ENCODE measurements at places on chromosomes 3 and 15.

DNA sequence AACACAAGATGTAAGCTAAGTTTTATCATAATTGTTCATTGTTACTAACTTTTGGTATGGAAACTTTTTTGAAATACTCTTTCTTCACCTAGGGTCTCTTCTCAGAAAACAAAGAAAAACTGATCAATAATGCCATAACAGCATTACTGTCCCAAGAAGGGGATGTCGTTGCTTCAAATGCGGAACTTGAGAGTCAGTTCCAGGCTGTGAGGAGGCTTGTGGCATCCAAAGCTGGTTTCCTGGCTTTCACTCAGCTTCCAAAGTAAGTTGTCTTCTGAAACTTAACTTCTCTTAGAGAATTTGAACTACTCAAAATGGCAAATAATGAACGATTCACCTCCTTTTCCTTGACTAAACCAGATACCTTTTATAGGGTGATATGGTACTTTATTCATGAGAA is 39.3 kb downstream of the DNAJC13 start:
- no peak for DNase-seq

- no peak for DNase-seq
Measured at GRCh38 chr15:99187936-99188335, 61.4 kb downstream of the TTC23 start.

- DNase-seq = no peak
Measured at GRCh38 chr15:52496776-52497470, 31.8 kb downstream of the MYO5A start.

GRCh38 chr3:58421004-58421403 is 12.6 kb downstream of the PDHB start:
- DNase-seq = no peak

DNA sequence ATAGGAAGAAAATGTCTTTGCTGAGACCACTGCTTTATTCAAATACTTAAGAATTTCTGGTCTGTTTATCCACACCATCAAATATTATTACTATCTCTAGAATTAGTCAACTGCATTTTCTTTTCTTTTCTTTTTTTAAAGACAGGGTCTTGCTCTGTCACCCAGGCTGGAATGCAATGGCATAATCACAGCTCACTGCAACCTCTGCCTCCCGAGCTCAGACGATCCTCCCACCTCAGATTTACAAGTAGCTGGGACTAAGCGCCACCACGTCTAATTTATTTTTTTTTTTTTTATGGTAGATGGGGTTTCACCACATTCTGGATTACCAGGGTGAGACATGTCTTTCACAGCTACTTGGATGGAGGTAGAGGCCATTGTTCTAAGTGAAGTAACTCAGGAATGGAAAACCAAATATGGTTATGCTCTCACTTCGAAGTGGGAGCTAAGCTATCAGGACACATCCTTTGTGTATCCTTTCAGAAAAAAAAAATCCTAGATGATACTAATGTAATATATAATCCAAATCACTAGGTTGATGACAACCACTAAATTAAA is 52.8 kb downstream of the STAG1 start:
- no peak for DNase-seq

DNA sequence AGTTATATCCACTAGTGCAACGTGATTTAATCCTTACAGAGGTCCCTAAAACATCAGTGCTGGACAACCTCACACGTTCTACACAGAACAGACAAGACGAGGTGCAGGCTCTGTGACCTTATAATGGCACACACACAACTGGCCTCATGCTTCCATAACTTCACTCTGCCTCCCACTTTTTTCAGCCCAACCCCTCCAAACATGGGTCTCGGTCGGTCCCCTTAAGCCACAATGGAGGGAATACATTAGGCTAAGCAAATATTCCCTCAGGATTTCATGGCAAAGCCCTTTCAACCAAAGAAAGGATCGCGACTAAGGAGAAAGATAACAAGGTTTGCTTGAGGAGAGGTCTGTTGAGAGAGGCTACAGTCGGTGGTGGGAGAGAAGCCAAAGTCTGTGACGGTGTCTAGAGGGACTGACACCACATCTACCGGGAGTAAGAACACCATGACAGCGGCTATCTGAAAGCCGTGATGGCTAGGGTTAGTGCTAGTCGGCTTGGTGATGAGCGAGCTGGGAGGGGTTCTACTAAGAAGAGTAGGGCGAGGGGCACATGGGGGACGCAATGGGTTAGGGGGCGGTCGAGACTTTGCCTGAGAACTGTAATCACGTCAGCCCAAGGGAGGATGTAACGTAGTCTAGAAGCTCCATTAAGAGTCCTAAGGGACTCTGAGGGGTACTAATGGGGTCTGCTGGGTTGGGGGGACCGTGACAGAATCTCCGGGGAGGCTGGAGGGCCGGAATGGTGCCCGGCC is 1.0 kb downstream of the MYO9A start:
- no peak for DNase-seq

DNA sequence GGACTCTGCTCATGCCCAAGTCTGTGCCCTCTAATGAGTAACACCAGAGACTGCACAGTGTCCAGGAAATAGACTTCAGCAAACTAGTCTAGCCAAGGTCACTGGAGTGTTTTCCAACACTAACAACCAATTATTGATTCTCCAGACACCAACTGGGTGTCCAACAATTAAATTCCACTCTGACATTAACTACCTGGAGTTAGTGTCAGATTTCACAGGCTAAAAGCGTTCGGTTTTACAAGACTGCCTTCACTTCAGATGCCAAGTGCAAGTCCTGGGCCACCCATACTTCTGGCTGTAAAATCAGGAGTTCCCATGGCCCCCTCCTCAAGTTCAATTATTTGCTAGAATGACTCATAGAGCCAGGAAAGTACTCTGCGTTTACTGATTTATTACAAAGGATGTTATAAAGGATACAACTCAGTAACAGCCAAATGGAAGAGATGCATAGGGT is 20.8 kb upstream of the CFAP161 start:
- no peak for DNase-seq

GRCh38 chr3:176587089-176587488 is 610.2 kb downstream of the TBL1XR1 start:
- DNase-seq = no peak

DNA sequence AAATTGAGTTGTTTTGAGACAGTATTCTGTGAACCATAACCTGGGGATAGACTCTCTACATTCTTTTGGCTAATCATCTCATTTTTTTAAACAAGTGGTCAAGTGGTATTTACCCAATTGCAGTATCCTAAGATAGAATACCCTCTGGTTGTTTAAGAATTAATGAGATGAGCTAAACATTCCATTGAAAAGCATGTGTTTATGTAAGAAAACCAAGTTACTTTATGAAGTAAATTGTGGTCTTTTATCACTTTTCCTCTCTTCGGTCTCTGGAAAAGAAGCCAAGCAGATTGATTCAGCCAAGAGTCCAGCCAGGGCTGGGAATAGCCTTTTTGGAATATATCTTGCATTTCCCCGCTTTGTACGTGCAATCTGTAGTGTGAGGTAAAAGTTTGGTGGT is 185.7 kb upstream of the TOPAZ1 start:
- DNase-seq = no peak

DNA sequence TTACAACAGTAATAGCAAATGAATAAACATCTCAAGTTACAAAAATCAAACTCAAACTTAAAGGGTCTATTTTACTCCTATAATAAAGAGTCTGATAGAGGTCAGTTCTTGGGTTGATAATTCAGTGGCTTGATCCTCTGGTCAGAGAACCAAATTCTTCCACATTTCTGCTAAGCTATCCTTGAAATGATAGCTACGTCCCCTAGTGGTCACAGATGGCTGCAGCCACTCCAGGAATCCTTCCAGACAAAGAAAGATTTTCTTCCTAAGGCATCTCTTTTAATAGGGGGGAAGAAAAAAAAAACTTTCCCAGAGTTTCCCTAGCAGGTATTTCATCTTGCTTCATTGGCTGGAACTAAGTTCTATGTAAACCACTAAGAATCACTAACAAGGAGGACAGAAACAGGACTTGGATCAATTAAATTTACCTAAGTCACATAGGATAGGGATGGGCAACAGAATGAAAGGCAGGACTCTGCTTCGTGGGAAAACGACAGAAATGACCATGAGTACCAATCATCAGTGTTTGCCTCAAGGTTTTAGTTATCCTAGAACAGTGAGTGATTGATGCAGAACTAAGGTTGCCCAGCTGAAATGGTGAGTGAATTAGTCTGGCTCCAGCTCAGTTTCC is 160.7 kb downstream of the STAC start:
- DNase-seq = peak; percentile 14

DNA sequence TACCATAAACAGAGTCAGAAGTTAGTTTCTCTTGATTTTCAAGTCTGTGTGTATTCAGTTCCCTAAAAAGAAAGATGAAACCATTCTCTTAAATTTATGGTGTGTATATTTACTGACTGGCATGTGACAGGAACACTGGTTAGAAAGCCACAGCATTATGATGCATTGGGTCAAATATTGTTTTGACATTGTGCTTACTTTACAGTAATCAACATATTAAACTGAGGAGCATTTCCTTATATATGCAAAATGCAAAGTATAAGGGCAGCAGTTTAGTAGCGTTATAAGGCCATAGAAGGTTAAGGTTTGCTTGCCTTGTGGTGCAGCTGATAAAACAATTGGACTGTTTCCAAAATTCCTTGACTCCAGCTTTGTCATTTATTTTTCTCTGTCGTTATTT is 72.9 kb downstream of the EPHA3 start:
- no peak for DNase-seq

DNA sequence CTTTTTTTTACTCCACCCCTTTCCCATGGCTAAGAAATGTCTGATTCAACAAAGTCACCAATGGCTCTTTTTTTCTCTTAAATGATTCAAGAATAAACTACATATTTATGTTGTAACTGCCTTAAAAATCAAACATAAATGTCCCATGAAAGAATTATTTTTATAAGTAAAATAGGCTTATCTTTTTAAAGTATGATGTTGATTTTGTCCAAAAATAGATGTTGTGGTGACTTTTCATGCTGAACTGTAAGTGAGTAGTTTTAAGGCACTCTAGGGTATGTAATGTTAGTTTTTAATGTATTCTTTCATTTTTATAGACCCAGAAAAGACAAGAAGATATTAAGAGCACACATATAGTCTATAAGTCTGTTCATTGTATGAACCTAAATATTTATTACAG is 594.9 kb downstream of the NLGN1 start:
- no peak for DNase-seq

GRCh38 chr15:98000249-98001203 is 40.0 kb downstream of the ARRDC4 start:
- DNase-seq = no peak

DNA sequence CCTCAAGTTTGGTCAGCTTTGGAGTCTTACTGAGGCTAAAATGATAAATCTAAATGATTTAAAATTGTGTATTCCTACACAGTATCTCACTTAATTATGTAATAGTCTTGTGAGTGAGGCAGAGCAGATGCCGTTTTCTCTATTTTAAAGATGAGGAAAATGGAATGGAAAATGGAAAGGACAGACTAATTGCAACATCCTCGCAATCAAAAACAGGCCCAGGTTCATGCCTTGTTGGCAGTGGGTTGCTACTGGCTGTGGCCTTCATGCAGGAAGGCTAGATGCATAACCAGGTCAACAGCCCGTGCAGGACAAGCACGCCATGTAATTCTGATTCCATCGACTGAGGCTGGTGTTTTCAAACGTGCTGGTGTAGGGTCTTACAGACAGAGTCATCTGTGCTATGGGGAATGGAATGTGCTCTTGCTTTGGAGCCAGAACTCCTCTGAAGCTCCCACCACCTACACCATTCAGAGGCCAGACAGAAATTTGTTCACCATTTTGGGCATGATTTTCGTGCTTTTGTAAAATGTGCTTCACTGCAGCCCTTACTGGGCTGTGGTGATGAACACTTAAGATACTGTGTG is 37.9 kb downstream of the MLH1 start:
- DNase-seq = no peak

- no peak for DNase-seq
Measured at GRCh38 chr3:179196098-179196497, 47.9 kb downstream of the PIK3CA start.

GRCh38 chr15:38398134-38398533 is 55.8 kb upstream of the FAM98B start:
- no peak for DNase-seq

GRCh38 chr3:149291178-149291577 is 42.3 kb downstream of the TM4SF18 start:
- peak; percentile 30 for DNase-seq

- DNase-seq = no peak
Measured at GRCh38 chr15:87493803-87494202, 762.7 kb downstream of the NTRK3 start.

GRCh38 chr3:101163554-101163953 is 156.8 kb downstream of the IMPG2 start:
- DNase-seq = no peak

DNA sequence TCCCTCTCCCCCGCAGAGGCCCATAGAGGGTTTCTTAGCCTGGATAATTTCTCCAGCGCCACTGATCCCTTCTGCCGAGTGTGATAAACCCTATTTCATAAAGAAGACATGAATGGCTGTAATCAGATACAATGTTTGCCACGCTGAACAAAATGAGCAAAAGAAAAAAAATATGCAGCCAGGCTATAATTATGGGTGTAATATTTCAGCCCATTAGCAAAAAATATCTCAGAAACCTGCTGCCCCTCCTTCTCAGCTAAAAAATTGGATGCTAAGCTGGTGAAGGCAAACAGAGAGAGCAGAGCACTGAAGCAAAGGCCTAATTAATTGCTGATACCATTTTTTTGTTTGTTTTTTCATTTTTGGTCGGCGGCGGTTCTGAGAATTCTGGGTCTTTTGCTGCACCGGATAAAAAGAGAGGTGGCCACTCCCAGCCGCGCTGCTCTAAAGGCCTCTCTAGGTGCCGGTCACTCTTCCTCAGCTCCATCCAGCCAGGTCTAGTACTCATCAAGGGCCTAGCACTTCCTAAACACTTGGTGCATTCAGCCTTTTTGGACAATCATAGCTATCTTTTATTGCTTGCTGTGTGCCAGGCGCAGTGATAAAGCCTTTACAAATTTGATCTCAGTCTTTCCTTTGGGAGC is 128.7 kb upstream of the TLE3 start:
- DNase-seq = no peak

- DNase-seq = no peak
Measured at GRCh38 chr3:168436245-168436724, 340.6 kb upstream of the GOLIM4 start.

GRCh38 chr15:64572856-64573255 is 112.5 kb downstream of the ZNF609 start:
- no peak for DNase-seq

DNA sequence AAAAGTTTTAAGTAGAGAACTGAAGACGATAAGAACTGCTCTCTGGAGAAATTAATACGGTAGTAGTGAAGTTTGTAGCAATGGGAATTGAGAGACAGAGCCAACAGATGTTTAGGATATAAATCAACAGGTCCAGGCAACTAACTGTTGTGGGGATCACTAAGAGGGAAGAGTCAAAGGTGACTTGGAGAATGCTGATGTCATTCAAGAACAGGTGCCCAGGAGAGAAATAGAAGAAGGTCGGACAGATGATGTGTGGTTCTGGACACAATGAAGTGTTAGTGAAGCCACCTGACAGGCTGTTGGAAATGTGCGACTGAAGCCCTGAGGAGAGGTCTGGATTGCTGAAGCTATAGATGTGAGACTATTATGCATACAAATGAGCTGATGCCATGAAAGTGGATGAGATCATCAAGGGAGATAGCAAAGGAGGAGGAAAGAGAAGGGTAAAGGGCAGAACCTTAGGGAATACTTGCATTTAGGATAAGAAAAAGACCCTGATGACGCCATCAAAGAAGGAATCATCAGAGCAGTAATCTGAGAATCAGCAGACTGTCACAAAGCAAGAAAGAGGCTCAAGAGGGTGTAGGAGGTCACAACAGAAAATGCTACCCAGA is 183.7 kb downstream of the FRMD5 start:
- no peak for DNase-seq

GRCh38 chr3:176927280-176927679 is 270.0 kb downstream of the TBL1XR1 start:
- DNase-seq = no peak

- no peak for DNase-seq
Measured at GRCh38 chr3:111936191-111936841, 42.5 kb upstream of the ABHD10 start.
